ENCODE measurements at places on chromosomes 1 and 21.

- DNase-seq, result no peak
These were observed 7.4 kb upstream of the CTBS start for GRCh38 chr1:84581648-84582047.

GRCh38 chr1:22615886-22616285 is 20.5 kb upstream of the C1QA start:
- no peak for DNase-seq

GRCh38 chr1:223260712-223261111 is 103.3 kb downstream of the SUSD4 start:
- DNase-seq, result no peak

GRCh38 chr1:31215065-31215570 is 24.6 kb downstream of the NKAIN1 start:
- no peak for DNase-seq

- peak; percentile 46 for DNase-seq
These were observed 25.2 kb downstream of the CNST start for GRCh38 chr1:246591504-246591903.

GRCh38 chr1:205274041-205274691 is 46.4 kb downstream of the TMCC2 start:
- DNase-seq, result no peak

DNA sequence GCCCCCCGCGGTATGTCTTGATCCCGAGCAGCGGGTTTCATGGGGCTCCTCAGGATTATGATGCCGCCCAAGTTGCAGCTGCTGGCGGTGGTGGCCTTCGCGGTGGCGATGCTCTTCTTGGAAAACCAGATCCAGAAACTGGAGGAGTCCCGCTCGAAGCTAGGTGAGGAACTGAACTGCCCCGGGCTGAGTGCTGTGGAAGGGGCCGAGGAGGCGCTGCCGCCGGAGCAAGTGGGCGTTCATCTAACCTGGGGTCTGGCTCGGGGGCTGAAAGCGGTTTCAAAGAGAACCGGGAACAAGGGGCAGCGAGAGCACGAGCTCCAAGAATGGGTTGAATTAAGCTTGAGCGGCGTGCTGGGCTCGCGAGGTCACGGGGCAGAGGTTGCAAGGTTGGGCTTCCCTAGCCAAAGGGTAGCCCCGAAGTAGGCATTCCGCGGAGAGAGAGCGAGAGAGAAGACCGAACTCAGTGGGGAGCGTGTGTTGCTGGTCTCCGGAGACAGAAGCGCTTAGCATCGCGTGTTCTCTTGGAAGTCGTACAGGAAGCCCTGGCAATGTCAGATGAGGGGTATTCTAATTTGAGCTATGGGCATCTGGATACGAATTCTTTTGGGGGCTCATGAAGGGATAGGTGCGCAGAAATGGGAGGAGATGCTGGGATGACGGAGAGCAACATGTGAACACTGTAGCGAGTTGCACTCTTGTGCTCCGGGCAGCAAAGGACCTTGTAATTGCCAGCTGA is 732 bp downstream of the HS2ST1 start:
- peak; percentile 35 for DNase-seq

DNA sequence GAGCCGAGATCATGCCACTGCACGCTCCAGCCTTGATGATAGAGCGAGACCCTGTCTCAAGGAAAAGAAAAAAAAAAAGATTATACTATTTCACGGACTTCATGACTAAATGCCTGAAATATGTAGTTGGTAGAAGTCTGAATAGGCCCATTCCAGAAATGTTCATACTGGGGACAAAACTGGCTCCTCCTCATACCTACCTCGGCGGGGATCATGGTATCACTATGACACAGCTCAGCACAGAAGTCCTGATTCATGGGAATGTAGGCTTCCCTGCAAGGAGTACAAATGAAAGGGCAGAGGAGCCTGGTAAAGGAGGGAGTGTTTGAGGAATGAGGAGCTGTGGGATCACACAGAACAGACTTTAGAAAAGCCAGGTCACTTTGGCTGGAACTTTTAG is 5.0 kb downstream of the SPATA46 start:
- DNase-seq, result no peak

DNA sequence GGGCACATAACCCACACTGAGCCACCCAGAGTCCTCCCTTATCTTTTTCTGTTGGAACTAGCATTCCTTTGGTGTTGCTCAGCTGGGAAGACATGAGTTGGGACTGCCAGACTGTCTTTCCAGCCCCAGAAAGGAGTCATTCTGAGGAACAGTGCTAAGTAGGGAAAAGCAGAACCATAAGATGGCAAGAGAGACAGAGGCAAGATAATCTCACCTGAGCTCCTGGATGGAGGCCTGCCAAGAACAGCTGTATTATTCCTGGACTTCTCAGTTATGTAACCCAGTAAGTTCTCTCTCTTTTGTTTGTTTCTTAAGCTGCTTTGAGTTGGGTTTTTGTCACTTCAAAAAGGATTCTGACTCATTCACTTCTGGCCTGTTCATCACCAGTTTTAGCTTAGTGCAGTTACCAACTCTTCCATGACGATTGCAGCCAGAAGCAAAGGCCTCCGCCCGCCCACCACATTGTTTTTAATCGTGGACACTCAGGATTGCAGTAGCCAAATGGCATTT is 134.4 kb downstream of the OMA1 start:
- DNase-seq, result no peak

GRCh38 chr21:40689217-40689616 is 157.7 kb downstream of the DSCAM start:
- no peak for DNase-seq

DNA sequence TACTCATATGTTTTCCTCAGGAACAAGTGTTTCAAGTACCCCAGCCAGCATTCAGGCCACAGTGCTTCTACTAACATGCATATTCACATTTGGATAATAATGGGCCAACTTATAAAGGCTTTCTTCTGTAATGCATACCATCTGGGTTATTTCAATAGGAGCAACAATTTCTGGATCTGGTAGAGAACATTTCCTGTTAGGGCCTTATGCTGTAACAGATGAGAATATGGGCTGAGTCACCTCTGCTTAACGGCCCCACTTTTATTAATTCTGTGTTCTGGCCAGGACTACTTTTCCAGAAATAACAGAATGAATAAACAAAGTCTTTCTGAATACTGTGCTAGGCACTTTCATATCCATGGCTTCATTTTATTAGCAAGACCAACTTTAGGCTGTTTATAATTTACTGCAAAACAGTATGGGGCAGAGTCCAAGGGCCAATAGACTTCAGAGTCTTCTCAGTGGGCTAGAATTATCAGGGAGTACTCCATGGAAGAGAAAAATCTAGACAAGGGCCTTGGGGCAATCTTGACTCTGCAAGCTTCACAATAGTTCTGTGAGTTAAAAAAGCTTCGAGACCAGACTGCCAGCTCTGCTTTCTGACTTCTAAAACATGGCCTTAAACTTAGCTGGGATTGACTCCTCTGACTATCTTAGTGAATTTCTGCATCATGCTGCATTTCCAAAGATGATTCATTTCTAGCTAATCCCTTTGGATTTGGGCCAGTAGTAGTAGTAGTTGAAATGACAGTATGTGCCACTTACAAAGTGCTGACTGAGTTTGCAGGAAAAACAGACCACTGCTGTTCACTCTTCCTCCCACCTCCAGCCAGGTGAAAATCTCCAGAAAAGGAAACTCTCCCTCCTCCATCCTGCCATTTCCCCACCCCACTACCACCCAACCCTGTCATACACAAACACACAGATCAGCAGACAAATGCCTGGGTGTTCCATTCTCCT is 8.2 kb upstream of the SSX2IP start:
- DNase-seq, result no peak

DNA sequence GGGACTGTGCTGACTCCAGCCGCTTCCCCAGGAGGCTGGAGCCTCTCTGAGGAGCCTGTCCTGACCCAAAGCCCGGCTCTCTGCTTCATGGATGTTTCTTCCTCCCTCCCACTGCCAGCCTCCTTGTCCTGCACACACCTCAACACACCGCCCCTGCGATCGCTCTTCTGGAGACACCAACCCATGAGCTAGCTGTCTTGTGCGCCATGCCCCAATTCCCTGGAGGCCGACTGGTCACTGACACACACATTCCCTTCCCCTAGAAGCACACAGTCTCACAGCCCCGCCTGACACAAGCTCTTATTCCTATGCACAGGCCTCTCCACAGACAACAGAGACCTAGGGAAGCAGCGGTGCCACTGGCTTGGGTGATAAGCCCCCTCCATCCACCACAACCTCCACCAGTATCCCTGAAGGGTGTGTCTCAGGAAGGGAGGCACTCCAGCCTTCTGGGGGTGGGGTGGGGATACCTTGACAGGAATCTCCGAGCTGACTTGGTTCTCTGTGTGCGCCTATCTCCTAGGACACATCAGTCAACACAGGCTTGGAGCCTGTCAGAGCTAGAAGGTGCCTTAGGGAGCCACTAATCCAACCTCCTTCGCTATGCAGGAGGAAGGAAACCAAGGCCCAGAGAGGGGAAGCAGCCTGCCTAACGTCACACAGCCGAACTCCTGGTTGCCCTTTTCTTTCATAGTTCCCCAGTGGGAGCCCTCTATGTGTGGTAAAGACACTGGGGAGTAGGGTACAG is 31.1 kb downstream of the AHDC1 start:
- no peak for DNase-seq

DNA sequence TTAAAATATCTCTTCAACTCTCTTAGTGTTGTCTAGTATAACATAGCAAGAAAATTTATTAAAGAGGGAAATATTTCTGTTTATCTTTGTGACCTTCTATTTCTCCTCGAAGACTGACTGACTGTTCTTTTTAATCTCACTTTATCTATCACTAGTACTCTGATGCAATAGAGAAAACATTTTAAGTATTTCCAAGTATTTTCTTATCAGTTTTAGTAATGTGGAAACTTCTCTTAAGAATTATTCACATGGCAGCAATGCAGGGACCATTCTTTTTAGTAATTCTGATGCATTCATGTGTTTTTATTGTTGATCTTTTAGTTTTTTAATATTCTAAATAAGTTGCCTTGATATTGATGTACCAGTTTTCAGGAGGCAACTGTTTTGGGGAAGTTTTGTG is 115.7 kb downstream of the NEK7 start:
- no peak for DNase-seq

GRCh38 chr1:119794876-119795240 is 16.4 kb downstream of the REG4 start:
- DNase-seq, result no peak

GRCh38 chr1:78114034-78114956 is 68.5 kb downstream of the GIPC2 start:
- DNase-seq, result peak; percentile 69

GRCh38 chr1:181135437-181135731 is 46.9 kb downstream of the IER5 start:
- peak; percentile 28 for DNase-seq

DNA sequence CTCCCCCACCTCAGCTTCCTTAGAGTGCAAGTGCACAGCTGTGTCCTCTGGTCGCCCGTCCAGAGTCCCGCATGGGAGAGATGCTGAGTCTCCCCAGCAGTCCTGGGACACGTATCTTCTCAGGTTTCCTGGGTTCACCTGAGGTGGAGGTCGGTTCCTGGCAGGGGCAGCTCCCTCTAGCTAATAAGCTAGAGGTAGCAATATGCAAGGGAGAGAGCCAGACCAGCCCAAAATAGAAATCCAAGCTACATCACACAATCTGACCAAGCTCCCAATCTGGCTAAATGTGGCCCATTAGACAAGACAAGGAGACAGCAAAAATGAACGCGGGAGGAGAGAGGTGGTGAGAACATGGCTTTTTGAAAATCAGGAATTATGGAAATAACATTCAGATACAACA is 30.9 kb upstream of the CADM3 start:
- no peak for DNase-seq

DNA sequence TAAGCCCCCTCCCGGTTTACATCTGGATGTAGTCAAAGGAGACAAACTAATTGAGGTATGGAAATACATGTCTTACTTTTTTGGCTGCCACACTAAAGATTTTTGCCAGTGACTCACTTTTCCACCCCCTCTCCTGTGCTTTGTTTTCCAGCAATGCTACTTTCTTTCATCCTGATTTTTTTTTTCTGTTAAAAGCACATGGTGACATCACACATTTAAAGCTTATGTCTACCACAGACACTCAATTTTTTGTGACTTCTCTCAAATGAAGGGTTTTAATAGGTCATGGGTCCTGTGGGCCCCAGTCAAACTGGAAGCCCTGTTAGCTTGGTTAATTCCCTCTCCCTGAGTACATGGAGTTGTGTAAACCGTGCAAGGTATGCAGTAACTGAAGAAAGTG is 2.2 kb downstream of the PPP1R8 start:
- DNase-seq, result no peak

GRCh38 chr1:198387587-198387986 is 152.9 kb downstream of the ATP6V1G3 start:
- no peak for DNase-seq

- peak; percentile 53 for DNase-seq
These were observed 3.1 kb downstream of the C1orf162 start for GRCh38 chr1:111476761-111477309.

GRCh38 chr1:179314928-179315327 is 21.3 kb downstream of the SOAT1 start:
- DNase-seq, result no peak

GRCh38 chr1:52771384-52771783 is 45.1 kb downstream of the ZYG11B start:
- no peak for DNase-seq

- no peak for DNase-seq
These were observed 66.1 kb upstream of the AKT3 start for GRCh38 chr1:243916160-243916559.

- no peak for DNase-seq
These were observed 447.1 kb downstream of the PTPRC start for GRCh38 chr1:199085903-199086302.

DNA sequence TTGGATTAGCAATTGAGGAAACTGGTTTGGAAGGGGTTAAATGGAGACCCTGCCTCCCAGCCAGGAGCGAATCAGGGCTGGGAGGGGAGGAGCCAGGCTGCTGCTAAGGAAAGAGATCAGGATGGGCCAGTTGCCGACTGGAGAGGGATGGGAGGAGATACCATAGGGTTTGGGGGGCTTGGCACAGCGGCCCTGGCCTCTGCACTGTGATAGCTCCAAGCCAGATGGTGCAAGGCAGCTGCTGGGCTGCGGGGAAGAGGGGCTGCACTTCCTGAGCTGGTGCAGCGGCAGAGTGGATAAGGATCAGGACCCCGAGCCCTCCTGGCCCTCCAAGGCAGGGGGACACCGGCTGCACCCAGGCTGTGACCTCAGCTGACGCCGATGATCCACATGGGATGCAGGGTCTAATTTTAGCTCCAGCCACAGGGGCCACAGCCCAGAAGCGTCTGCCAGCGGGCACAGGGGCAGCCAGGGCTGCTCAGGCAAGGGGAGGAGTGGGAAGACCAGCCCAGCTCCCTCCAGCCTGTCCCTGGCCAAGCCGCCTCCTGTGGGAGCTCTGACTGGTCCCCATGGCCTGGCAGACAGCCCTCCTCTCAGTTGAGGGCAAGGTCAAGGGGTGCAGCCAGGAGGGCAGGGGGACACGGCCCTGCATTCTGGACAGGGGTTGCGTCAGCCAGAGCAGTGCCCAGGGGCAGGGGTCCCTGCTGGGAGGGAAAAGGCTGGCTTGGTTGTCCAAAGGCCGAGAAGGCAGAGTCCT is at the start of gene EXTL1:
TSS of gene EXTL1 (plus strand) at position 129 of the 757 bp plus-strand sequence. CDS start 872 bp downstream, outside the sequence.
- DNase-seq, result no peak

- DNase-seq, result peak; percentile 86
These were observed 6.1 kb upstream of the EPHB2 start for GRCh38 chr1:22704440-22705067.

DNA sequence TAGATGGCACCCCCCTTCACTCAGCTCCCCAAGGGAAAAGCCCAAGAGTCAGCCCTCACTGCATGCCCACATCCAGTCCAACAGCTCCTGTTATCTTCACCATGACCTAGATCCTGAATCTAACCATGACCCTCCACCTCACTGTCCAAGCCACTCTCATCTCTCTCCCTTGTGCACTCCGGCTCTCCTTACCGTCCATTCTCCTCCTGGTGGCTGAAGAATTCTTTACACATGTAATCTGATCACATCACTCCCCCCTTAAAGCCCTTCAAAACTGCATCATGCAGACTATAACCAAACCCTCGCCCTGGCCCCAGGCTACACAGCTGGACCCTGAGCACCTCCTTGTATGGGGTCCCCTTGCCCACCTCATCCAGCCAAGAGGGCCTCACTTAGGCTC is 14.0 kb upstream of the PAQR7 start:
- DNase-seq, result no peak

Measured in activated CD4-positive, alpha-beta T cell treated with anti-CD3 and anti-CD28 coated beads, Interleukin-2, Interleukin-4, amounts not matched to agents 100 ng/mL and 50 ng/mL, durations not matched to agents 16 hours and 8 hours (primary cell).